Right atrium auricular region (tissue), 2 donors: ENCODE measurements at places on chromosomes 13 and 19.

- no peak for DNase-seq
Measured at GRCh38 chr19:29302002-29302928, 89.3 kb upstream of the UQCRFS1 start.

- no peak for DNase-seq
Measured at GRCh38 chr13:105990256-105990958, 545.1 kb downstream of the EFNB2 start.

GRCh38 chr13:91185294-91185863, 162.1 kb upstream of the MIR17HG start:
- no peak for DNase-seq

- no peak for DNase-seq
Measured at GRCh38 chr19:8342316-8342683, 762 bp downstream of the KANK3 start.

DNA sequence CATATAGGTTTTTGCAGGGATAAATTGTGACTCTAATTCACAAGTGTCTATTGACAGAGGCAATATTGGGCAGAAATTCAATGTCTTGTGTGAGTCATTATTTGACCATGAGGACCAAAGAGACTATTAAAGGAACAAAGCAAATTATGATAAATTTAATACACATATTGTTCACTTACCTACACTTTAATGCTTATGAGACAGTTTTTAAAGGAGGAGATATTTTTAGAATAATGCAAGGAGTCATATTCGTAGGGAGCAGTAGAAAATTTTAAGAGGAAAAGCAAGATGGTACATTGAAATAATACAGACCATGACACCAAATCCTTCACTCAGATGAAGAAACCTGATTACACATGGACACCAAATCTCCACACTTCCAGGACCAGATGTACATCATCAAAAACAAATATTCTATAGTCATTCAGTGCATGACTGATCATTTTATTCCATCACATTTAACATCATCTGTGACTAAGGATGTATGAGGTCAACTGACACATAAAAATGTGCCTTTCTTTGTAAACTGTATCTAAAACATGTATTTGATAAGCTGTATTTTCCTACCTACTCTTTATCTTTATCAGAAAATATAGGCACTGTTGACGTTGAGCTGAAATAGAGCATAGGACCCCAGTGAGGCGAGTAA, 4.2 kb upstream of the OR7A17 start:
- no peak for DNase-seq

DNA sequence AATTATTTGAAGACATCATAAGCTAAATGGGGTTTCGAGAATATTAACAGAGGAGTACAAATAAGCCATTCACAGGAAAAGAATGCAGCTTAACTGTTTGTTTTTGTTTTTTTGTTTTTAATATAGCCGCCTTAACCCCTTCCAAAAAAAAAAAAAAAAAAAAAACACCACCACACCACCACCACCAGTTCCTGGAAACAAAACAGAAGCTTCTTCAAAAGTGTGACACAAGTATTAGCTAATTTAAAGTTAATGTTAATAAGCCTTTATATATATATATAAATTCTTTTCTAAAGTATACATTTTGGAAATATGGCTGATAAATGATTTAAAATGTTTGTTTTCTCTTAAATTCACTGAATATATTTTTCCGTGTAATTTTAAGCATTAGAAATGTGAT, 1.4 kb downstream of the RAP2A start:
- no peak for DNase-seq

GRCh38 chr13:47081246-47081645, 184.4 kb upstream of the HTR2A start:
- DNase-seq: no peak

GRCh38 chr19:38736036-38736412, 8.2 kb downstream of the CAPN12 start:
- DNase-seq: no peak

DNA sequence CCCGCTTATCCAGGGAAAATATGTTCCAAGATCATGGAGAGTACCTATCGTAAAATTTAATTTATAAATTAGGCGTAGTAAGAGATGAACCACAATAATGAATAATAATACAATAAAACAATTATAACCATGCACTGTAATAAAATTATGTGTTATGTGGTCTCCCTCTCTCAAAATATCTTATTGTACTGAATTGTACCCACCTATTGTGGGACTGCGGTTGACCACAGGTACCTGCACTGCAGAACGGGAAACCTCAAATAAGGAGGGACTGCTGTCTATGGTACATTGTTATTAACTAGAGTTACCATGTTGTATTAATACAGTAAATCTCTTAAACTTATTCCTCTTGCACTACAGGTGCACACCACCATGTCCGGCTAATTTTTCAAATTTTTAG, 5.3 kb upstream of the KLK12 start:
- no peak for DNase-seq

- no peak for DNase-seq
Measured at GRCh38 chr19:34975056-34975455, 11.0 kb upstream of the ZNF792 start.

GRCh38 chr13:21616205-21616866, 12.4 kb upstream of the MICU2 start:
- no peak for DNase-seq

- no peak for DNase-seq
Measured at GRCh38 chr13:79812070-79812850, 331.3 kb downstream of the NDFIP2 start.

DNA sequence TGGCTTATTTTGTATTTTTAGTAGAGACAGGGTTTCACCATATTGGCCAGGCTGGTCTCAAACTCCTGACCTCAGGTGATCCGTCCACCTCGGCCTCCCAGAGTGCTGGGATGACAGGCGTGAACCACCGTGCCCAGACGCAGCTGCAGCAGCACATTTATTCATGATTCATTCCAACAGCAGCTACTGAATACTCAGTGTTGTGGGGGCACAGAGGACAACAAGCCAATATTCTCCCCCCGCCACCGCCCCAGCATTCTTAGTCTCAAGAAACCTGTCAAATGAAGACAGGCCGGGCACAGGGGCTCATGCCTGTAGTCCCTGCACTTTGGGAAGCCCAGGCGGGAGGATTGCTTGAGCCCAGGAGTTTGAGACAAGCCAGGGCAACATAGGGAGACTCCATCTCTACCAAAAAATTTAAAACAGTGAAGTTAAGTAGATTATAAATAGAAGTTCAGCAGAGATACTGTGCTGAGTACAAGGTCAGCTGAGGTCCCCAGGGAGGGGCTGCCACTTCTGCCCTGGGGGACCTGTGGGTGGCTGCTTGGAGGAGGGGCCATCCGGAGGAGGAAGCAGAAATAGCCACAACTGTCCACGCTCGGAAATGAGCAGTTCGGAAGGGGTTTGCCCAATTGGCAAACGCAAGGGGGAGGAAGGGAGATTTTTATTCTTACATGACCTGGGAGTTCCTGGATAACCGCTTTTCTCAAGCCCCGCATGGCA, 4.3 kb downstream of the DOT1L start:
- DNase-seq: peak; percentile 77

DNA sequence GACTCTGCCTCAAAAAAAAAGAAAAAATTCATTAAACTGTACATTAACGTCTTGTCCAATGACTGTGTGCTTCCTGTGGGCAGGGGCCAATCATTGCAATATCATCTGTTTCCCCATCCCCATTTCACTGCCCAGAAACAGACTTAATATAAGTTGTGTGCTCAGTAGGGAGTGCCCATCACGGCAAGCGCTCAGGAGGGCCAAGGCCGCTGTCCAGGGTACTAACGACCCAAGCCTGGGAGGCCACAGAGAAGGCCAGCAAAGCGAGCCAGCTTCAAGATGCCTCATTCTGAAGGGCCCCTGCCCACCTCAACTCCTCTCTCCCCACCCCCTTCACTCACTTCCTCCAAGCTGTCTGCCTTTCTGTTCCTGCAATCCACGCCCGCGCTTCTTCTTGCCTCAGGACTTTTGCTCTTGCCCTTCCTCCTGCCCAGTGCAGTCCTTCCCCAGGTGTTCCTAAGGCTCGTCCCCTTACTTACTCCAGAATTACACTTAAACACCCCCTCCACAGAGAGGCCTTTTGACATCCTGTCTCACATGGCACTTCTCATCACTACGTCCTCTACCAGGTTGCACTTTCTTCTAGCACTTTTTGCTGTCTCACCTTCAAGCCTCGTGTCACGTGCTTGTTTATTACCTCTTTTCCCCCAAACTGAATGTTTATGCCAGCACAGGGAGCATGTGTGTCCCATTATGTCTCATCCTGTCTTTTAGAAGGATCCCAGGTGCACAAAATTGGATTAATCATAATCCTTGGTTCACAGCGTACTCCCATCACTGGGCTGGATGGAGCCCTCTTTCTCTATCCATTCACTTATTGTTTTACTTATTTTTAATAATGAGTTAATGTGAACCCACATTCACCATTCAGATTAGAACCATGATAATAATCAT, 11.3 kb upstream of the POU2F2 start:
- no peak for DNase-seq

DNA sequence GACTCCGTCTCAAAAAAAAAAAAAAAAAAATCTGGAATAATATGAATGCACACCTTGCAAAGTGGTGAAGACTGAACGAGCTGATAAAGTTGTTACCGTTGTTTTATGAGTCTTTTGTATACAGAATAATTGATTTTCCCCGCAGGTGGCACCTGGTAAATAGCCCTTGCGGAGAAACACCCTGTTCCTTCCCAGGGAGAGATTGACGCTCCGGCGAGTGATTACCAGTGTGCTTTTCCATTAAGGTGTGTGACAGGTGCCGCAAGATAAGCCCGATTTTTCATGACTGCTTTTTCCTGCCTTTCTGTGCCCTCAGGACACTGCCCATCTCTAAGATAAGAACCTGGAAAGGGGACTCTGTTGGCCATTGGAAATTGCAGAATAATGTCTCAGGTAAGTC, 943 bp downstream of the ZNF302 start:
- DNase-seq: no peak

DNA sequence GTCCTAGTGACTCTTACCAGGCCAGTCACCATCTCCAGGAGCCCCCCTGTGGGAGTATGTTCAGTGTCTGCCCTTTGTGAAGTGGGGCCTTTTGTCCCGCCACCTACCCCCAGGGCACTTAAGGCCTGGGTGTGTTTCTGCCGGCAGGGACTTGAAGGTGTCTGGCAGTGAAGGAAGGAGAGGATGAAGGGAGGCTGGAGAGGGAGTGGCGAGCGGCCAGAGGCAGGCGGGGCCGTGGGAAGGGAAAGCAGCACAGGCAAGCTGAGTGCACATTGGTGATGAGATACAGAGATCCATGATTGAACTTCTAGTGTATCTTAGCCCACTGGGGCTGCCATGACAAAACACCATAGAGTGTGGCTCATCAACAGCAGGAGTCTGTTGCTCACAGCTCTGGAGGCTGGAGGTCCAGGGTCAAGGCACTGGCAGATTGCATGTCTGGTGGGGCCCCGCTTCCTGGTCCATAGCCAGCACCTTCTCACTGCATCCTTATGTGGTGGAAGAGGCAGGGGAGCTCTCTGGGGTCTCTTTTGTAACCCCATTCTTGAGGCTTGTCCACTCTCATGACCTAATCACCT, 17.5 kb downstream of the CUL4A start:
- DNase-seq: no peak

DNA sequence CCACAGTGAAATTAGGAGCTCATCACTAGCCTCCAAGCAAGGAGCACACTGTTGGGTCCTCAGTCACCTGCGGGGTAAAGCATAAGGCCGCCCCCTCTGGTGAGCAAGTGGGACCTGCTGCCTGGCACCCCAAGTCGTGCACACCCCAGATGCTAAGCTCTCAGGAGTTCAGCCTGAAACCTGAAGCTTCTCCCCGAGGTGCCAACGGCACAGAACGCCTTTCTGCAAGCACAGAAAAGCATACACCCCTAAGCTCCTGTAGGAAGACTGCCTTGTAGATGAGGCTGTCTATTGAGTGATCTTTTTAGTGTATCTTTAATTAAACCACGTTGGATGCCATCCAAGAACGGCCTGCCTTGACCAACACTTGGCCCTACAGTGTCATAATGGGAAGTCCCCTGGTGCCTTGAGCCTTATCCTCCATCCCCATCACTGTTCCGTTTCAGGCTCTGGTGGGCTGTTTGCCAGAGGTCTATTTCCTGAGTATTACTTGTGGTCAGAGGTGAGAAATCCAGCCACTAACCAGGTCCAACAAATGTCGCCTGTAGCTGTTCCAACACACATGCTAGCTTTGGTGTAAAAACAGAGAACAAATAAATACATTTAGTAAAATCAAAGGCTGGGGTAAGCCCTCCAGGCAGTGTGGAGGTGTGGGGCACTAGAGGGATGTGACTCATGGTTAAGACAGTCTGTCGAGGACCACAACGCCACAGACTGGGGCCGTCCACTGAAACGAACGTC, 44.8 kb downstream of the C13orf42 start:
- no peak for DNase-seq

- no peak for DNase-seq
Measured at GRCh38 chr19:1251330-1252220, 3.2 kb downstream of the MIDN start.

DNA sequence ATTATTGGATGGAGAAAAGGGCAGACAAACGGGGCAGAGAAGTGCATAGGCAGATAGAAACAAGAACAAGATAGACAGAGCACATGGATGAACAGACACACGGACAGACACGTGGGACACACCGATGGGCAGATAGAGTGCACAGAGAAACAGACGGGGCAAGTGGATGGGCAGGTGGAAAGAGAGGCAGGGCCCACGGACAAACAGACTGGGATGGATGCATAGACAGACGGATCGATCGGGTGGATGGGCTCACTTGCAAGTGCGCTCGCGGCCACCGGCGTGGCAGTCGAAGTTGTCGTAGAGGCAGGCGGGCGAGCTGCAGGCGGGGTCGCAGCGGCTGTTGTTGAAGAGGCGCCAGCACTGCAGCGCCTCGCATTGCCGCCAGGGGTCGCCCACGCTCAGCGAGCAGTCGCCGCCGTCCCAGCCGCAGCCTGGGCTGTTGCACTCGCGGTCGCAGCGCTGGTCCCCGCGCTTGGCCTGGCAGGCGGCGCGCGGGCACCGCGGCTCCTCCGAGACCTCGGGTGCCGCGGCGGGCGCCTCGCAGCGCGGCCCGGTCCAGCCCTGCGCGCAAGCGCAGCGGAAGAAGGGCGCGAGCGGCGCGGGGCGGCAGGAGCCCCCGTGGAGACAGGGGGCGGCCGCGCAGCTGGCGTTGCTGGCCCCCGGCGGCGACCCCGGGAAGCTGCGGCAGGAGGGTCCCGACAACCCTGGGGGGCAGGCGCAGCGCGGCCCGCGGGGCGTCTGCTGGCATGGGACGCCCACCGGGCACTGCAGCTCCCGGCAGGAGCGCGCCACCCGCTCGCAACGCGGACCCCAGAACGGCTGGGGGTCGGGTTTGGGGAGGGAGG, 23.3 kb downstream of the NOTCH3 start:
- peak; percentile 69 for DNase-seq
